ENCODE measurements at places on chromosomes 12 and 14.
A peak's percentile ranks its signal among the peaks of the same experiment; 100 is the strongest.

DNA sequence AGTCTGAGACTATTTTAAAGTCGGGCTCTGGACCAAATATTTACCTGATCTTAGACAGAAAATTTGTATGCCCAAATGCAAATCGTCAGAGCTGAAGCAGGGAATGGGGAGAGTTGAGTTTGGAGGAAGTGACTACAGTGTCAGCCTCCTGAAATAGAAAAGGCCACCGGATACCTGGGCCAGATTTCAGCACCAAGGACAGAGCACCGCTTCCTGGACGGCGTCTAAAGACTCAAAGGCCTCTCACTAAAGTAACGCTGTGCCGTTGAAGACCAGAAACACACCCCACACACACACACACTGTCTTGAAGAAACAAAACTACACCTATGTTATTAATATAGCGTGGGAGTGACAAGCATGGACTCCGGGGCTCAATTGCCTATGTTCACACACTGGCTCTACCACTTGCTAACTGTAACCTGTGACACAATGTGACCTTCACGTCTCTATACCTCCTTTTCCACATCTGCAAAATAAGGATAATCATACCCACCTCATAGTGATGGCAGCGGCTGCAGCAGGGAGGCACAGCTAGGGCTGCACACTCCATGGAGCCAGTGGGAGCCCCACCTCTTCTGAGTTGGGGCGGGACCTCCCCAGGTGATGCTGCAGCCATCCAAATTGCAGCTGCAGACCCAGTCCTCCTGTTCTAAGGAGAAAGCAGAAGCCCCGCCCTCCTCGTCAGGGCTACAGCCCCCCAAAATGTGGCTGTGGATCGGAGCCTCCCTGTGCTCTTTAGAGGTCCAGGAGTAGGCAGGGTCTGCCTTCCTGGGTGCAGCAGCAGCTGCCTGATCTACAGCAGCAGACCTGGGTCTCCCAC, 35.6 kb downstream of the KRT76 start:
- DNase-seq, result no peak

- DNase-seq, result no peak
Observed at GRCh38 chr12:5047094-5047493, 3.4 kb downstream of the KCNA5 start.

GRCh38 chr12:3005736-3006135, 46.5 kb downstream of the TEAD4 start:
- DNase-seq, result no peak

DNA sequence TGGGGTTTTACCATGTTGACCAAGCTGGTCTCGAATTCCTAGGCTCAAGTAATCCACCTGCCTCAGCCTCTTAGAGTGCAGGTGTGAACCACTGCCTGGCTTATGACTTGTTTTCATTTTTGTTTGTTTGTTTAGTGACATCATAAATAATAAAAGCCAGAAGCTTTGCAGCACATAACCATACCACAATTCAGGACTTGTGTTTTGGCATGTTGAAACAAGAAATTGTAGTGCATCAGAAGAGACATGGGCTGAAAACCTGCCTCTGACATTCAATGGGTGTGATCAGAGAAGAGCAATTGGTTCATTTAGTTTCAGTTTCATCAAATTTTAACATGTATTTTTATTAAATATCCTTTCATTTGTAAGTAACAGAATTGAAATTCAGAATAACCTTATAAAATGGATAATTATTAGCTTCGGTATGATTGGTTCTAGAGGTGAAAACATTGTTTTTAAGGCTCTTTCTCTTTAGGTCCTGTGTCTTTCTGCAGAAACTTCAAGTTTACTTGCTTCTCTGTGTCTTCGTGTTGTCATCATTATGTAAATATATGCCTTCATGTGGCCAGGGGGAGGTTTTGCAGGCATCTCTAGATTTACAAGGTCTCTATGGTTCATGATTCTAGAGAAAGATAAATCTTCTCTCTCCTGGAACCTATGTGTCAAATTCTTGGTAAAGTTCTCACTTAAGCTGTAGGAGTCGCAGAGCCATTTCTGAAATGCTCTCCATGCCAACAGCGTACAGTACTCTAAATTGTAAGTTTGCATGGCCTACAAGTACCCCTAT, 312.0 kb downstream of the KCNC2 start:
- no peak for DNase-seq

GRCh38 chr12:101038289-101038871, 171.7 kb downstream of the SLC5A8 start:
- no peak for DNase-seq

DNA sequence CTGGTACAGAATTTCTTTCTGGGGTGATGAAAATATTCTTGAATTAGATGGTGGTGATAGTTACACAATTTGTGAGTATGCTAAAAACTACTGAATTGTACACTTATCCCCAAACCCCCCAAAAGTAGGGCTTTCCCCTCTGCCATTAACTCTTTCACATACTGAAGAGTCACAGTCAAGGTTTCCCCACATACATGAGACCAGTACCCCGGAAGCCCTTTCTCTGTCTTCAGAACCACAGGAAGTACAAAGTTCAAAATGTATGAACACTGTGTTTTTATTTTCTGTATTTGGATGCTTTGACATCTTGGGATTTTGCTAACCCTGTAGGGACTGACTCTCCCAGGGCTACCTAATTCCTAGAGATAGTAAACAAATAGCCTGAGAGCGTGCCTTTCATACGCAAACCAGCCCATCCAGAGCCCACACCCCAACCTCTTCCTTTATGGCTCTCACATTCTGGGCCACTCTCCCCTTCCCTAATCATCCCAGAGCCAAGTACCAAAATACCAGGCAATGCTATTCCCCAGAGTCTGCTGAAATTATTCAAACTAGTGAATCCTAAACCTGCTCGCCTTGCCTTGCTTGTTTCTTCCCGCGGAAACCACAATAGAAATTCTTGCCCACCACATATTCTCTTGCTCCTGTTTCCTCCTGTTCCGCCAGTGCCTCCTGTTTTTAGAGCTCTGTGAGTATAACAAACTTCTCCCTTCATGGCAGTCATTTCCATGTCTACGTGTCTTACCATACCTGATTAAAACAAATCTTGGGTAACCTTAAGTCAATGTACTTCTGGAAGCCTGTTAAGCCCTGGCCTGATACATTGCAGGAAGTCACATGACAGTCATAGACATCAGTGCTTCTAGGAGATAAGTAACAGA, 524.8 kb downstream of the FUT8 start:
- DNase-seq, result no peak

- no peak for DNase-seq
Observed at GRCh38 chr12:21828136-21828775, 53.8 kb upstream of the KCNJ8 start.

DNA sequence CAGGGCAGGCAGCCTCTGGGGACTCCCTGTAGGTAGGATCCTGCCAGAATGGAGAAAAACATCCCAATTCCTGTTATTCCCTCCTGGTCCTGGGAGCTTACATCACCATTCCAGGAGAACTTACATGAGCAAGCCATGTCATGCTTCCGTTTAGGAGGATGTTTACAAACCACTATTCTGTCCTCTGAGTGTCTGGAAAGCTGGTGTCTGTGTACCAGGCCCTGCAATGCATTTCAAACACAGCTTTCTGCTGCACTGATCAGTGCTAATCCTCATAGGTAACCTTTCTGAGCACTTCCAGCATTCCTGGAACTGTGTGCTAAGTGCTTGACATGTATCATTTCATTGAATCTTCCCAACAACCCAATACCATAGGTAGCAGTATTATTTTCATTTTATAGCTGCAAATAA, 19.8 kb upstream of the MAP1LC3B2 start:
- peak; percentile 64 for DNase-seq

GRCh38 chr12:1920436-1920835, 2.0 kb upstream of the CACNA2D4 start:
- DNase-seq, result no peak

GRCh38 chr12:11752403-11753149, 103.1 kb downstream of the ETV6 start:
- DNase-seq, result no peak

DNA sequence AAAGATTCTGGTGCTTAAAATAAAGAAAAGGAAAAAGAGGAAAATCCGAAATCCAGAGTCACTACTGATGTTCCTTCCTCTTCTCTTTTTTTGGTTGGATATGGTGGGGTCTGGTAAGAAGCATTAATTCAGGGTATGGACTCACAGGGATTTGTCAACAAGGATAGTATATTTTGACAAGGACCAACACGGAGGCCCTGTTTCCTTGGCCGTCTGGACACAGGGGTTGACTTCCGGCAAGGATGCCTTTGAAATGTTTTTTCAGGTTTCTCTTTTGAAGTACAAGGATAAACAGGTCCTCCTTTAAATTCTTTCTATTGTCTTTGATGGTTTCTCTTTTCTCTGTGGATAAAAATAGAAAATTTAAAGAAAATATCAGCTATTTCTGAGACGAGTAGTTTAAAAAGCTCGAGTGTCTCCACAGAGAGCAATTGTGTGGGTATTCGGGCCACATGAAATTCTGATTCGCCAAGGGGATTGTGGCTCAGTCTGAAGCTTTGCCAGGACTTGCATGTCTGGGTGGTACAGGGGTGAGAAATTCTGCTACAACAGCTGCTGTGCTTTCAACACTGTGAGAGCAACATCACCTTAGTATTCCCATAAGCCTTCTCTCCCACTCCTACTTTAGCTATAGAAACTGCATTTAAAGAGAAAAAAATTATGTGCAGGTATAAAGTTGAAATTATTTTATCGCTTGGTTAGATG, 88.5 kb upstream of the CSRP2 start:
- no peak for DNase-seq

GRCh38 chr14:22648506-22648905, 4.4 kb upstream of the OR6J1 start:
- no peak for DNase-seq

GRCh38 chr12:11840366-11840765, 190.9 kb downstream of the ETV6 start:
- peak; percentile 81 for DNase-seq

- peak; percentile 16 for DNase-seq
Observed at GRCh38 chr14:102795060-102795925, 18.0 kb downstream of the TRAF3 start.

GRCh38 chr12:41302979-41303403, 114.9 kb downstream of the PDZRN4 start:
- DNase-seq, result no peak

DNA sequence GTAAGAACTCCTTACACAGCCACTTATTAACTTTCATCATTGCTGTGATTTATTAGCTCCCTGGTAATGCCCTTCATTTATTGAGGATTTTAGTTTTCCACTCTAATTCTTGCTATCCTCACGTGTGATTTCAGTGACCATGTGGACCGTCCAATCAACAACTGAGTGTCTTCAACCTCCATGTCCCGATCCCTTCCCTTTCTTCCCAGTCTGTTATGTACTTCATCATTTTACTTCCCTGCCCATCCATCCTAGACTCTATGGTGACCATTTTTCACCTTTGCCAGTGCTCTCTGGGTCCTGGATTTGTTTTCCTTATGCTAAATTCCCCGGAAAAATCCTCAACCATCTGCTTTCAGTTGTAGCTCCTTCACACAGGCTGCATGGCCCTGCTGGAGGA, 111.0 kb downstream of the MSRB3 start:
- DNase-seq, result no peak

DNA sequence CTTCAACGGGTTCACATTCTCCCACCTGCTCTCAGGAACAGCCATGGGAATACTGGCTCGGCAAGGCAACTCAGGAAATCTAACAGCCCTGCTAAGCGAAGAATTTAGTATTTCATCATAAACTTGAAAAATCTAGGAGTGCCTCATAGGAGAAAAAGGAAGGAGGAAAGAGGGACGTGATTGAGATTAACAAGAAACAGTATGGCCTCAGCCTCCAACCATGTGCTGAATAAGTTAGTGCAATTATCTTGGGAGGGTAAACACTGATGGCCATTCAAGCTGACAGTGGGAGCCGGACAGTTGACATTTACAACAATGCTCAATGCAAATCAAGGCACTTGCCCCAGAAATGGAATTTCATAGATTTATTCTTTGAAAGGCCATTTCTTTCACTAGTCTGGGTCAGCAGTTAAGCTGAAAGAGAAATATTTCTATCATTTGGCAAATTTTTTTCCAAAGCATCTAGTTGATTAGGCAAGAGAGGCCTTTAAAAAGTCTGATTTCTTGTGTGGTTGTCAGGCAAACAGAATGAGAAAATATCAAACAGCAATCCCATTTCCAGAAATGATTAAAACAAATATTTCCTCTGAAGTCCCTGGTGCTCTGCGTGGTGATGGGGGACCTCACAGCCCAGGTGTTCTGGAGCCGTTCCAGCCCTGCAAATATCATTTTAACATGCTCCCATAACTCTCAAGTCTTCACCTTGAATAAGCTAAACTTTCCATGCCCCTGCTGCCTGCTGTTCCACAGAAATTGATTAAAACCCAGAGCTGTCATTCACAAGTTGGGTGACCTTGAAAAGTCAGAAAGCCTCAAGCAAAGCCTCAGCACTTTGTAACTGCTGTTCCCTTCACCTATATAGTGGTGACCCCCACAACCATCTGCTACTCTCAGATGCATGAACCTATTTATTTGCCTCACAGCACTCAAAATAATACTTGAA, 121.6 kb downstream of the PHLDA1 start:
- DNase-seq, result peak; percentile 56

GRCh38 chr14:61549425-61549824, 145.9 kb upstream of the HIF1A start:
- no peak for DNase-seq

GRCh38 chr12:58502226-58502625, 418.1 kb downstream of the LRIG3 start:
- DNase-seq, result peak; percentile 75

DNA sequence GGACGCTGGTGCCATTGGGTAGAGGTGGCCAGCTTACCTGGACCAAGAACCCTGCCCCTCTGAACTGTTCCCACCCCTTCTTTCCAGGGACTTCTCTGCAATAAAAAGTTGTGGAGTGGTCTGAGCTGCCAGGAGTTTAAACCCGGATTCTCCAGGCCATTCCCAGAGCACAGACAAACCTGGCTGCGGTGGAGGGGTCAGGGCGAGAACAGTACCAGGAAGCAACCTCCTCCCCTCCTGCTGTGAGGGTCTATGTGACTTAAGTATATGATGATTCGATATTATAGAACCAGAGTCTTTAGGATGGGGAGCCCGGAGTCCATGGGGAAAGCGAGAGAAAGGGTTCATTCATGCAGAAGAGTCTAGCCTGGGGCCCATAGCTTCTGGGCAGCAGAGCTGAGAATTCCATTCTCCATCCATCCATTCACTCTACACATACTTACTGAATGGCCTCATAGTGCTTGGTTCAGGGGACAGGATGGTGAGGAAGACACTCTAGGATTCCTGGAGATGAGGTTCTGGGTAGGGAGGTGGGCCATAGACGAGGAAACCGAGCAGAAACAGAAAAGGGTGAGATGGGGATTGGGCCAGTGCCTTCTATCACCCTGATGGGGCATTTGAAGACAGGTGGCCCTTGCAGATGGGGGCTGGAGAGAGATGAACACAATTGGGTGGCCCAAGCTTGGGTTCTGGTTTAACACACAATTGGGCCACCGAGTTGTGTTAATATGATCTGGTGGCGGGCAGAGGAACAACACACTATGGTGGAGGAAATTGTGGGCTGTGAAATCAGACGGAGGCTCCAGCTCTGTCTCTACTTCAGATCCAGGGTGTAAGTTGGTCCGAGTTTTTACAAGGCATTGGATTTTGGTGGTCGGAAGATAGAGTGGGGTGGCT, 5.2 kb downstream of the KRT86 start:
- no peak for DNase-seq

- DNase-seq, result no peak
Observed at GRCh38 chr12:55719371-55719770, 822 bp upstream of the RDH5 start.

Measured in NCI-H2029 treated with DMSO at 0.1 percent for 48 hours (cell line).